ENCODE measurements at places on chromosomes 13 and 19.

DNA sequence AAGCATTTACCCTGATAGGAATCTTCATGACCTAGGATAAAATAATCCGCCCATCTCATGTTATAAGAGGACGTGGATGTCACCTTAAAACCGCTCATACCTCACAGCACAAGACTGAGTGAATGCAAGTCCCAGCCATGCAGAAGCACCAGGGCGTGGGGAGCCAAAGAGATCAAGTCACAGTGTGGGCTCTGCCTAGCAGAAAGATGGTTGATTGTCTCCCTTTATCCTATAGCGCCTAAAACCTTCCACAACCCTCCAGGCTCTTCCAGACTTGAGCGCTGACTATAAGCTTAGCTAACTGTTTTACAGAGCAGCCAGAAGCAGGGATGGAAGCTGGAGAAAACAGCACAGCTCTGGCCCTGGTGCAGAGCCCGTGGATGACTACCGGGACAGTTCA is 6.8 kb upstream of the ANKRD10 start:
- DNase-seq = no peak

DNA sequence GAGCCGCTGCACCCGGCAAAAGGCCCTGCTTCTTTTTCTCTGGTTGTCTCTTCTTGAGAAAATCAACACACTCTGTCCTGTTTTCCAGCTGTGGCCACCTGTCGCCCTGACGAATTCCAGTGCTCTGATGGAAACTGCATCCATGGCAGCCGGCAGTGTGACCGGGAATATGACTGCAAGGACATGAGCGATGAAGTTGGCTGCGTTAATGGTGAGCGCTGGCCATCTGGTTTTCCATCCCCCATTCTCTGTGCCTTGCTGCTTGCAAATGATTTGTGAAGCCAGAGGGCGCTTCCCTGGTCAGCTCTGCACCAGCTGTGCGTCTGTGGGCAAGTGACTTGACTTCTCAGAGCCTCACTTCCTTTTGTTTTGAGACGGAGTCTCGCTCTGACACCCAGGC is 17.2 kb downstream of the LDLR start:
- no peak for DNase-seq

DNA sequence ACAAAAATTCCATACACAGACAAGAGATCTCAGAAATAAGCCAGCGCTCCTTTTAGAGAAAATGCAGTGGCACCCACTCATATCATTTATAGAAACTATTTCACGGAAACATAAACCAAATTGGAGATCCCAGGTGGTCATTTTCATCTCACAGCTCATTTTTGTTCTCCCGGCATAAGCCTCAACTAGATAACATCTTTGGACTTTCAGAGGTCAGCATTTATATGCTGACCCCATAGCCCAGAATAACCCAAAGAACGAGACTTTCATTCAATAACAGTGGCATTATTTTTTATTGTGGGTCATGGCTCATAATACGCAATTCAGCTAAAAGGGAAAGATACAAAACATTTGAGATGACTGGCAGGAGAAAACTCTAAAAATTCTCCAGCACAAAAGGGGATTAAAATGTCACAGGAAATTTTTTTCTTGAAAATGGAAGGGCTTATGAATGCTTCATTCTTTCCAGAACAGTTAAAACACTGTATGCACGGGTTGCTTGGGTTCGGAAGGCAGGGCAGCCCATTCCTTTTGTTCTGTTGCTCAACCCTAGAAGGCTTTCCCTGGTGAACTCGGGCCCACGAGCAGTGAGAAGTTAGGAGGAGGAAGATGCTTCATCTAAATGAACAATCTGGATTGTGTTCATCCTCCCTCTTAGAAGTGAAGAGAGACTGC is 24.0 kb downstream of the STARD13 start:
- DNase-seq = no peak

- no peak for DNase-seq
Observed at GRCh38 chr19:1366899-1367870, 16.5 kb upstream of the NDUFS7 start.

- DNase-seq = no peak
Observed at GRCh38 chr13:22135446-22135845, 464.6 kb downstream of the FGF9 start.

- DNase-seq = peak; percentile 0
Observed at GRCh38 chr13:104114101-104114500, 1047.9 kb upstream of the SLC10A2 start.

- DNase-seq = no peak
Observed at GRCh38 chr13:110173247-110173818, 133.6 kb downstream of the COL4A1 start.

Data from fibroblast of skin of right quadriceps (primary cell).